ENCODE measurements at places on chromosomes 2 and 18. TPM values are rescaled to one million over a fixed set of nuclear protein-coding genes. Genes with fewer than 3 reads are reported as not detected.

OR6B2 gene
- not detected for total RNA-seq

CSRNP3 gene
- total RNA-seq = 2.3 TPM

- no peak overlapping the region for H3K27ac ChIP-seq
- no peaks in the 10 kb centered on the region for H3K27me3 ChIP-seq
- H3K4me3 ChIP-seq = no peak overlapping the region
- no peaks in the 10 kb centered on the region for H3K36me3 ChIP-seq
- DNase-seq = no peak
Observed at GRCh38 chr2:186575856-186576255, 14.0 kb upstream of the ITGAV start.

ARHGEF33 gene
- total RNA-seq = 1.5 TPM

- DNase-seq = no peak
- no peaks in the 10 kb centered on the region for H3K36me3 ChIP-seq
- no peaks in the 10 kb centered on the region for H3K27me3 ChIP-seq
- no peak within 1 kb of the TSS for H3K4me3 ChIP-seq
- H3K27ac ChIP-seq = no peak within 1 kb of the TSS
Observed at GRCh38 chr18:26133652-26134051, at the start of gene PSMA8. Gene PSMA8, plus strand, starts transcription at chr18:26133869. Its CDS starts 97 bp downstream, at chr18:26133966.

GRCh38 chr2:16207611-16208010, 267.3 kb downstream of the MYCN start:
- no peak for DNase-seq
- no peaks in the 10 kb centered on the region for H3K36me3 ChIP-seq
- no peak overlapping the region for H3K27ac ChIP-seq

MBOAT2 gene
- total RNA-seq = 36.5 TPM

ANKRD62 gene
- 0.27 TPM for total RNA-seq

CPS1 gene
- total RNA-seq = 3.0 TPM

SKA1 gene
- total RNA-seq = 1.2 TPM

DNA sequence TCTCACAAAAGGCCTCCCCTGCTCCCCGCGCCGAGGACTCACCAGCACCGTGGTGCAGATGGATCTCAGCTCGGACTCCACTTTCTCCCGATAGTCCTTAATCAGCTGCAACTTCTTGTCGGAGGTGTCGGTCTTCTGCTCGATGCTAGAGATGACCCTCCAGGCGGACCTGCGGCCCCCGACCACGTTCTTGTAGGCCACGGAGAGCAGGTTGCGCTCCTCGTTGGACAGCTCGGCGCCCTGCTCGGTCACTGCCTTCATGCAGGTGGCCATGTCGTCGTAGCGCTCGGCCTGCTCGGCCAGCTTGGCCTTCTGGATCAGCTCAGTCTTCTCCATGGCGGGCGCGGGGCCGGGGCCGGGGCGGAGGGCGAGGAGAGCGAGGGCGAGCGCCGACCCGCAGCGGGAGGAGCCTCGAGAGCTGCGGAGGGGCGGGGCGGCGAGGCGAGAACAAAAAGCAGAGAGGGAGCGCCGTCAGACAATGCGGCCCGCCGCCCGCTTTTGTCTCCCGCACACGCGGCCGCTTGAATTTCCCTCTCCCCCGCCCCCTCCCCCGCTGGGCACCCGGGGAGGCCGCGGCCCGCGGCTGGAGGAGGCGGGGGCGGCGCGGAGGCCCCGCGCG, 571 bp downstream of the YWHAQ start:
- peak overlapping the region; percentile 85 for H3K4me3 ChIP-seq
- peaks cover 21% of the 10 kb centered on the region for H3K36me3 ChIP-seq
- peak overlapping the region; percentile 94 for H3K27ac ChIP-seq
- H3K4me1 ChIP-seq = peaks cover 51% of the 10 kb centered on the region
- no peaks in the 10 kb centered on the region for H3K27me3 ChIP-seq

DLGAP1 gene
- total RNA-seq = 3.8 TPM

- H3K27ac ChIP-seq = no peak overlapping the region
- no peak for DNase-seq
- H3K27me3 ChIP-seq = no peaks in the 10 kb centered on the region
Observed at GRCh38 chr2:225458431-225459117, 59.1 kb downstream of the NYAP2 start.

DNA sequence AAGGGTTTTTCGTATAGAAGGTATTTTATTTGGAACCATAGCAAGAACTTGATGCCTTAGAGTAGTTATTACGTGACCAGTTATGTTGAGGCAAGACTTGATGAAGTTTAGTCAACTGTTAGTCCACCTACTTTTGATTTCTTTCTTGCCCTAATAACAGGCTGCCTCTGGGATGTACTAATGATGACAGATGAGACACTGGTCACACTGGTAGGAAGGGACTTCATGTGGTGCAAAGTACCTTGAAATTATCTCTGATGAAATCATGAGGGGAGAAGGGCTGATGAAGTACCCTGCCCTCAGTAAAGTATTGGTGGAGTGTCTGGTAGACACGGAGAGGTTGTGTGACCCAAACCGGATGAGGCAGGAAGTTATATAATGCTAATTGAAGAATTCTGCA, 5.4 kb downstream of the DIS3L2 start:
- no peaks in the 10 kb centered on the region for H3K36me3 ChIP-seq
- peaks cover 18% of the 10 kb centered on the region for H3K4me1 ChIP-seq
- no peak overlapping the region for H3K27ac ChIP-seq
- DNase-seq = no peak
- no peak overlapping the region for H3K4me3 ChIP-seq
- no peaks in the 10 kb centered on the region for H3K27me3 ChIP-seq

TRABD2A gene
- total RNA-seq = 5.4 TPM

GRCh38 chr2:58616961-58617360, 375.8 kb upstream of the FANCL start:
- H3K27ac ChIP-seq = no peak overlapping the region
- H3K27me3 ChIP-seq = no peaks in the 10 kb centered on the region
- H3K36me3 ChIP-seq = no peaks in the 10 kb centered on the region
- no peak overlapping the region for H3K4me3 ChIP-seq
- H3K4me1 ChIP-seq = no peaks in the 10 kb centered on the region

GRCh38 chr2:4445821-4446220, 742.4 kb downstream of the DCDC2C start:
- no peak for DNase-seq
- no peaks in the 10 kb centered on the region for H3K36me3 ChIP-seq
- H3K27ac ChIP-seq = no peak overlapping the region
- no peaks in the 10 kb centered on the region for H3K27me3 ChIP-seq

CRYGC gene
- not detected for total RNA-seq

DNA sequence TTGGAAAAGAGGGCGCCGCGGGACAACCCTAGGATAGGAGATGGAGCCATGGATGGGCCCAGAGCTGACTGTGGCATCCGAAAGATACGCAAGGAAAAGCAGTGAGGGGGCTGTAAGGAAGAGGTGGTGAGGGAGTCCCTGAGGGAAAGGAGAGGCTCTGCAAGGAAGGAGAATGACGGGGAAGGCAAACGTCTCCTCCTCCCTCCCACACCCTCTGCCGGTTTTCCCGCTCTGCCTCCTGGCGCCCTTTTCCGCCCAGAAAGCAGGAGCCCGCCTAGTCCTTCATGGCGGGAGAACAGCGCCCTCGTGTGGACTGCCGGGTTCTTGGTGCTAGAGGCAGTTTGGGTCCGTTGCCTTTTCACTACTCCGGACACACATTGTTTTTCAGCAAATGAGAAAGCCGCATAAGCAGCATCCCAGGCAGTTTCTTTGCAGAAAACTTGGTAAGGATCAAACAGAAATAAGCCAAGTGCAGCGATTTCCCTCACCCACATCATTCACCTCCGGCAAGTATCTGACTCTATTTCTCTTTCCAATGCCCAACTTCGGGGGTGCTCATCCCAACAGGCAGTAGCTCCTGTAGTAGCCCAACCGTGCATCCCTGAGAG, 200.4 kb downstream of the INO80D start:
- H3K27me3 ChIP-seq = no peaks in the 10 kb centered on the region
- H3K4me3 ChIP-seq = no peak overlapping the region
- DNase-seq = peak; percentile 91
- H3K4me1 ChIP-seq = no peaks in the 10 kb centered on the region
- no peak overlapping the region for H3K27ac ChIP-seq

LIPG gene
- total RNA-seq = 3.7 TPM

DNA sequence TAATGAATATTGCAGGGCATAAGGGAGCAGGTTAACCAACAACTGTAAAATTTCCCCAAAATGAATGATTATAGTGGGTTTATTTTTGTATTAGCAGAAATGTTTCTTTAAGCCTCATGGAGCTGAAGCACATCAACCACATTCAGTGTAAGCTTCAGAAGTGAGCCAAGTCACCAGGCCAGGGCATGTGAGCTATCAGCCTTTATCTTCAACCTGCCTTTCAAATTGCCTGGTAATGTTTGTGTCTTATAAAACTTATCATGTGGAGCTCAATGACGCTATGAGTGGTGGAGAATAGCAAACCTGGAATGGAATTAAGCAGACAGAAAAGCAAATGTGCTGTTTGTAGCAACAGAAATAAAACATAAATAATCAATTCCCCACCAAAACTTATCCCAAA, 1068.4 kb downstream of the LRP1B start:
- H3K27ac ChIP-seq = no peak overlapping the region
- no peaks in the 10 kb centered on the region for H3K4me1 ChIP-seq
- no peak overlapping the region for H3K4me3 ChIP-seq
- DNase-seq = no peak

Data from lower lobe of right lung (tissue), 2 donors.